ENCODE measurements at places on chromosomes 2 and 18. TPM values are rescaled to one million over a fixed set of nuclear protein-coding genes. Genes with fewer than 3 reads are reported as not detected.

The AKAIN1 gene
- not detected for total RNA-seq

DNA sequence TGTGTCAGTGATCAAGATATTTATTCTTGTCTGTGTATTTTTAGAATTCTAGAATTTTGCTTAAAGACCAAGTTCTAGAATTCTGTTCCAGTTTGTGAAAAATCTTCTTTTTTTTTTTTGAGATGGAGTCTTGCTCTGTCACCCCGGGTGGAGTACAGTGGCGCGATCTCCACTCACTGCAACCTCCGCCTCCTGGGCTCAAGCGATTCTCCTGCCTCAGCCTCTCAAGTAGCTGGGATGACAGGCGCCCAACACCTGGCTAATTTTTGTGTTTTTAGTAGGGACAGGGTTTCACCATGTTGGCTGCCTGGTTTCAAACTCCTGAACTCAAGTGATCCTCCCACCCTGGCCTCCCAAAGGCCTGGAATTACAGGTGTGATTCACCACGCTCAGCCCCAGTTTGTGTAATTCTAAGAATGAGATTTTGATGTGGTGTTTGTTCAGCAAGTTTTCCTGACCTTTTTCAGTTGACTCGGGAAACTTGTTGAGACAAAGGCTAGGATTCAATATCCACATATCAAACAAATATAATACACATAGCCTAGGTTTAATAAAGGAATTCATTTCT lies 3.6 kb downstream of the EIF5B start:
- DNase-seq = no peak

The ZNF804A gene
- total RNA-seq = 1.1 TPM

GRCh38 chr2:135030826-135031225 lies 16.4 kb downstream of the MAP3K19 start:
- DNase-seq = peak; percentile 35

- DNase-seq = no peak
Measured at GRCh38 chr2:226869371-226869770, 33.5 kb downstream of the RHBDD1 start.

- DNase-seq = no peak
Measured at GRCh38 chr18:58549814-58550339, 79.0 kb downstream of the ALPK2 start.

- DNase-seq = no peak
Measured at GRCh38 chr2:187906021-187906420, 351.8 kb upstream of the TFPI start.

- no peak for DNase-seq
Measured at GRCh38 chr2:220036431-220036830, 409.0 kb downstream of the SLC4A3 start.

The C2orf42 gene
- 12.5 TPM for total RNA-seq

The RTP5 gene
- not detected for total RNA-seq

The ATP8B1 gene
- total RNA-seq = 39.5 TPM

The YES1 gene
- total RNA-seq = 127 TPM

DNA sequence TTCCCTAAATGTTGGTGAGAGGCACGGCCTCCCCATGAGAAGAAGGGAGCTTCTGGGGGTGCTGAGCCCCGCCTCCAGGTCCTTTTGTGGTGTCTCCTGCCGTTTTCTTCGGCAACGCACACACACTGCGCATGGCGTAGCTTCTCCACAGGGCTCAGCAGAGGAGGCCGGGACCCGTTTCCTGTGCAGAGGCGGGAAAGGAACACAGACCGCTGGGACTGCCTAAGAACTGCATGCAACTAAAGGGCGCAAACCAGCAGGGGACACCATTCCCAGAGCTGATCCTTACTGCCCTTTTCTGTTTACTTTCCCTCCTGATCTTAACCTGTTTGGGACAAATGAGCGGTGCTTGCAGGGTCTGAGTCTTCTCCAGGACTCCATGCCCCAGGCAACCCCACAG lies 90.3 kb upstream of the CAPN13 start:
- no peak for DNase-seq

GRCh38 chr2:3703236-3703756 lies at the start of gene DCDC2C:
Gene DCDC2C (plus strand): TSS chr2:3703575. CDS start chr2:3703752, 177 bp downstream.
- no peak for DNase-seq

The CYP1B1 gene
- total RNA-seq = 8.3 TPM

The CDH2 gene
- total RNA-seq = 104 TPM

The CNTNAP5 gene
- total RNA-seq = not detected

The DLGAP1 gene
- not detected for total RNA-seq

DNA sequence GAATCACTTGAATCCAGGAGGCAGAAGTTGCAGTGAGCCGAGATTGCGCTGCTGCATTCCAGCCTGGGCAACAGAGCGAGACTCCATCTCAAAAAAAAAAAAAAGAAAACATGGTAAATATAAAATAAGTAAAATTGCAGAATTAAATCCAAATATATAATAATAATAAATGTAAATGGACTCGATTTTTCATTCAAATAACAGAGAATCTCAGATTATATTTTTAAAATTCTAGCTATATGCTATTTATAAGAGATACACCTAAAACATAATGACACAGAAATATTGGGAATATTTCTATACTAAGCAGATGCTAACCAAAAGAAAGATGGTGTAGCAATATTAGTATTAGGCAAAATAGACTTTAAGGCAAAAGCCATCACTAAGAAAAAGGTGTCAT lies 15.1 kb upstream of the NEURL3 start:
- DNase-seq = no peak

DNA sequence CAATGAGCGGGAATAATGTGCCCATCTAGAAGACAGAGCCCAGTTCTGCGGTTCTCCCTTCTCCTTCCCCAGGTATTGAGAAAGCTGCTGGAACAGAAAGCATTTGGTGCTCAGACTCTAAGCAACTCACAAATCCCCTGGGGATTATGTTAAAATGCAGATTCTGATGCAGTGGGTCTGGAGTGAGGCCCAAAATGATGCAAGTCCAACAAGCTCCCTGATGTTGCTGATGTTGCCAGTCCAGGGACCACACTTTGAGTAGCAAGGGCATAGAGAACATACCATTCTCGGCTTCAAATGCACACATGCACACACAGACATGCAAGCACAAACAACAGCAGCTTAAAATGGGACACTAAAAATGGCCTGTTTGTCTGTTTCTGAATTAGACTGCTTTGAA lies 274.8 kb upstream of the NCKAP5 start:
- DNase-seq = no peak

- DNase-seq = peak; percentile 7
Measured at GRCh38 chr2:169397697-169398096, 35.4 kb upstream of the LRP2 start.

DNA sequence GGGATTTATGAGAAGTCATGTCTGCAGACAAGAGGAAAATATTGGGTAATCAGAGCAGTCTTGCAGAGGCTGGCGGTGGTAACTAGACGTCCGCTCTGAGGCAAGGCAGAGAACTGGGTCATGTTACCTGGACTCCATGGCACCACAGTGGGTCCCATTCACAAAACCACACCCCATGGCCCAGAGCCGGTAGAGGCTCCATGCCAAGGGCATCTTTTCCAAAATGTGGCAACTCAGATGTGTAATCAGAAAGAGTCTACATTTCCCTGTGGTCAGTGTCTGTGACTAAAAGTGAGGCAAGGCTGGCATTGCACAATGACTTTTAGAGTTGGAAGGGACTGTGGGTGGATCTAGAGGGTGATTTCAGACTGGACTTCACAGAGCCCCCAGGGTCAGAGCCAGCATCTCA lies 113.1 kb downstream of the MREG start:
- peak; percentile 68 for DNase-seq

The LRP2 gene
- total RNA-seq = not detected

The HOXD8 gene
- 0.49 TPM for total RNA-seq

DNA sequence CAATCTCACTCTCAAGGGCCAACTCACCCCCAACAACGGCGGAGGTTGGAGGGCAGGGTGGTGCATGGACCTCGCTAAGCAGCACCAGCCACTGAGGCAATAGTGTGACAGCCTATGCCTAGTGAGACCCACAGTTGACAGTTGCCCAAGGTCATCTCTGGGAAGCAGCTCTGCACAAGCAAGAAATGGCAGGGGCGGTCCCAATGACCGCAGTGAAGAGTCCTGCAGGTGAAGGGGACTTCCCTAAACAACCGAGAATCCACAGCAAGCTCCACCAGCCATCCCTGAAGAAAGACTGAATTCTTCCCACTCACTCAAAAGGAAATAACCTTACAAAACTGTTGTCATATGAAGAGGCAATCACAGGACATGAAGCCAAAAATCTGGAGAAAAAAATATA lies 313.4 kb upstream of the ID2 start:
- no peak for DNase-seq

DNA sequence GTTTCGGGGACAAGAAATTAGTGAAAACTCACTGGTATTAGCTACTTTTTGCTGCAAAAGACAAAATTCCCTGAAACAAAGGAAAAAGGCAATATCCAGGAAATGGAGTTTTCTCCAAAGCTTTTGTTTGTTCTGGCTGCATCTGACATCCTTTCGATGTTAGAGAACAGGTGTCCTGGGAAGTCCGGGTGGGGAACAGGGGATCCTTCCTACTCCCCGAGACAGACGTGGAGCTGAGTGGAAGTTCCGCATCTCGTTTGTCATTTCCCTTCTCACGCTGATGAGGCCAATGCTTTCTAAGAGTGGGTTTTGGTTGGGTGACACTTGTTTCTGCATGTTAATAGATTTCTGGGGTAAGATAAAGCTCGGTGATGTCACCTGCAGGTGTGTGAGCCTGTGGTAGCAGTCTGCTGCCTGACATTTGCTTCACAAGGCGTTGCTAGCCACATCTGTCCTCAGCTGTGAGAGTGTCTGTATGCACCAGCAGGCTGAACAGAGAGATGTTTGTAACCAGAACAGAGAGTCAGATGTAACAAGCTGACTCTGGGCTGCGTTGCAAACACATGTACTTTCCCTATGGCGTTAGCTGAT lies 125.9 kb downstream of the ACOXL start:
- DNase-seq = no peak

- no peak for DNase-seq
Measured at GRCh38 chr2:7625392-7626138, 708.4 kb downstream of the RNF144A start.

The DARS1 gene
- total RNA-seq = 143 TPM

DNA sequence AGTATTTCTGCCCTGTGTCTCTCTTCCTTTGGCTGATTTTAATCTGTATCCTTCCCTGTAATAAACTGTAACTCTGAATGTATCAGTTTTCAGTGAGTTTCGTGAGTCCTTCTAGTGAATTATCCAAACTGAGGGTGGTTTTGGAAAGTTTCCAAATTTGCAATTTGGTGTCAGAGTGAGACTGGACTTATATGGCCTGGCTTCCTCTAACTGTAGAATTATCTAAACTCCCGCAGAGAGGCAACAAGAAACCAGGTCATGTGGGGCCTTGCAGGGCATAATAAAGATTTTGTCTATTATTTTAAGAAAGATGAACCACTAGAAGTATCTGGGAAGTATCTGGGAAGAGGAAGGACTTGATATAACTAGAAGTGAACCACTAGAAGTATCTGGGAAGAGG lies 95.3 kb upstream of the RNF152 start:
- peak; percentile 13 for DNase-seq

The COL5A2 gene
- 131 TPM for total RNA-seq

The ERFE gene
- 5.2 TPM for total RNA-seq

The DNAJC5G gene
- total RNA-seq = not detected

DNA sequence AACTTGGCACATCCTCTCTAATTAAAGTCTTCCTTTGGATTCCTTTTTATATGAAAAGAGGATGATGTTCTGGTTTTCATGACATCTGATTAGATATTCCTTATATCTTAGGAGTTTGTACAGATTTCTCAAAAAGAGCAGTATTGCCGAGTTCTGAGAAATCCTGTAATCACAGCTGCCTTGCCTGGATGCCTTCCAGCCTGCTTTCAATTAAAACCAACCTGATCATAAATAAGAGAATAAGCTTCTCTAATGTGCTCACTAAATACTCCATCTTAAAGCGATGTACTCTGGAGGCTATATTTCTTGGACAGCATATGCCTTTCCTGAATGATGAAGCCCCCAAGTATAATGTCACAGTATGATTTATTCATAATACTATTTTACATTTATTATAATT lies 1203.8 kb upstream of the PIK3C3 start:
- DNase-seq = no peak

GRCh38 chr2:95074663-95075439 lies 46.8 kb downstream of the MRPS5 start:
- no peak for DNase-seq

DNA sequence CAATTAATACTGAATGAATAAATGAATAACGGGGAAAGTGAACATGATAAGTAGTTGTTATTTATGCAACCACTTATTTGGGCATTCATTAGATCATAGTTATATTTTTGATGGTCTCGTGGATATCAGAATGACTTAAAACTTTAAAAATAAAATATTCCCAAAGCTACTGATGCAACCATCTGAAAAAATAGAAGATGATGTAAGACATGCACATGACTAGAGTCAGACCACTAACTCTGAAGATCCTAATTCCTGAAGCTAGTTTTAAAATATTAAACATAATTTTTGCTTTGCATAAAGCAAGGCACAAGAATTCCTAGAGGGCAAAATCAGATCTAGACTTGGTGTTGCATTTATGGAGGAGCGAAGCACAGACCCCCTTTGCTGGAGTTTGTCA lies 616.1 kb downstream of the IRS1 start:
- DNase-seq = no peak
